ENCODE measurements at places on chromosomes 1 and 21. TPM values are rescaled to one million over a fixed set of nuclear protein-coding genes. Genes with fewer than 3 reads are reported as not detected.

DNA sequence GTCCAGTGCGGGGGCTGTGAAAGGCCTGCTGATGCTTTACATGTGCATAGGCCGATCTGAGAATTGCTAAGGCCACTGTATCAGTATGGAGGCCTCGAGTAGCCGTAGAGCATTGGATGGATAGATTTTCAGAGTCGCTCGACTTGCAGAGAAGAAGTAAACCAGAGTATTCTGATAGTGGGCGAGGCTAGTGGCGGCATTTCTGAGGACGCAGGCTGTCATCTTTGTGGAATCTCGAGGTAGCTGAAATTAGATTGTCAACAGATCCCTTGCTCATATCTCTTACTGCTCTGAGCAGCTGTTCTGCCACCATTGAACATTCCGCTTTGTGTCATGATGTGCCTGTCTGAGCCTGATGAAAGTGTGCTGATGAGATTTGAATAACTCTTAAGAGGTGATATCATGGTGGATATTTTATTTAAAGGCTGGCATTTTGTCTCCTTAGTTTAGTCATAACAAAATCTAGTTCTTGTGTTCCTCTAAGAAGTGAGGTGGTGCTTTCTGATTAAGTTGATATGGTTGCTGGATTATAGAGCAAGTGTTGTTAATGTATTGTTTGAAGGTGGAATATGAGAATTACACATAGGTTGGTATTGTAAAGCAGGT is 1.5 kb downstream of the KIF1B start:
- no peaks in the 10 kb centered on the region for H3K36me3 ChIP-seq
- peaks cover 35% of the 10 kb centered on the region for H3K4me1 ChIP-seq
- DNase-seq, result no peak
- H3K27ac ChIP-seq, result peak overlapping the region; percentile 32

- DNase-seq, result no peak
- no peak overlapping the region for H3K4me3 ChIP-seq
- H3K4me1 ChIP-seq, result no peaks in the 10 kb centered on the region
- H3K36me3 ChIP-seq, result no peaks in the 10 kb centered on the region
- H3K27ac ChIP-seq, result no peak overlapping the region
These were observed 9.9 kb upstream of the TSNAX start for GRCh38 chr1:231518485-231519034.

- DNase-seq, result no peak
- H3K27me3 ChIP-seq, result no peaks in the 10 kb centered on the region
- H3K4me1 ChIP-seq, result peaks cover 47% of the 10 kb centered on the region
- no peak overlapping the region for H3K27ac ChIP-seq
- no peak overlapping the region for H3K4me3 ChIP-seq
These were observed 1.8 kb upstream of the CRTC2 start for GRCh38 chr1:153960206-153960605.

Gene FAM78B
- total RNA-seq, result 0.31 TPM

Measured in T-helper 17 cell (primary cell).